Activated T-cell treated with anti-CD3 and anti-CD28 coated beads, Interleukin-2, amount 50 U/mL, for 72 hours (primary cell): ENCODE measurements at places on chromosomes 4 and X.

DNA sequence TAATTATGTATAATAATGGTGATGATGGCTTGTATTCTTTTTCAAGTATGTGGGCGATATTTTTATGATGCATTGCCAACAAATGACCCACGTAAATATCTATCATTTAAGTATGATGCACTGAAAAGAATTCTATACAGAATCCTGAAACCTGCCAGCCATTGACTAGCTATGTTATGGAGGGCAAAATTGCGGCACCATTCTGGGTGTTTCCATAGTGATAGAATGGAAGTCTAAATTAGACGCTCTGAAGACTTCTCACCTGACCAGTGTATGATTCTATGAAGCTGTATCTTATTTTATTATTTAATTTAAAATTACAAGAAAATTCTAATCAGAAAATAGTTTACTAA lies 677 bp upstream of the CENPC start:
- DNase-seq: no peak

DNA sequence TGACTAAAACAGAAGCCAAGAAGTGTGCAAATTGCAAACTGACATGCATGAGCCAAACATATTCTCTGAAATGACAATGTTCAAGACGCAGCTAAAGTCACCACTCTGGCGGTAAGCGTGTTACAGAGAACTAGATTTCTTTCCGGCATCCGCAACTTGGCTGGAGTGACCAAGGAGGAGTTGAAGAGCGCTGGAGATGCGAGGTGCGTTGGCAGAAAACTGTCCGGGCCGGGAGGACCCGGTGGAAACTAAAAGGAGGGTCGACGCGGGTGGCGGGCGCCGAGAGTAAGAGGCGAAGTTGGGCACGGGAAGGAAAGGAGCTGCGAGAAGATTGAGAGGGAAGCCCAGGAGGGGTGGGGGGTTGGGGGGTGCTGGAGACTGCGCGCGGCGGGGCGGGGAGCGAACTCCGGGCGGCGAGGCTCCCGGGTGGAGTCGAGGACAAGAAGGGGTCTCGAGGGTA lies 807 bp downstream of the SEL1L3 start:
- peak; percentile 48 for DNase-seq

- no peak for DNase-seq
These were observed 8.6 kb downstream of the FAM200B start for GRCh38 chr4:15690020-15690809.

- no peak for DNase-seq
These were observed 10.1 kb downstream of the TKTL1 start for GRCh38 chrX:154305541-154306205.

DNA sequence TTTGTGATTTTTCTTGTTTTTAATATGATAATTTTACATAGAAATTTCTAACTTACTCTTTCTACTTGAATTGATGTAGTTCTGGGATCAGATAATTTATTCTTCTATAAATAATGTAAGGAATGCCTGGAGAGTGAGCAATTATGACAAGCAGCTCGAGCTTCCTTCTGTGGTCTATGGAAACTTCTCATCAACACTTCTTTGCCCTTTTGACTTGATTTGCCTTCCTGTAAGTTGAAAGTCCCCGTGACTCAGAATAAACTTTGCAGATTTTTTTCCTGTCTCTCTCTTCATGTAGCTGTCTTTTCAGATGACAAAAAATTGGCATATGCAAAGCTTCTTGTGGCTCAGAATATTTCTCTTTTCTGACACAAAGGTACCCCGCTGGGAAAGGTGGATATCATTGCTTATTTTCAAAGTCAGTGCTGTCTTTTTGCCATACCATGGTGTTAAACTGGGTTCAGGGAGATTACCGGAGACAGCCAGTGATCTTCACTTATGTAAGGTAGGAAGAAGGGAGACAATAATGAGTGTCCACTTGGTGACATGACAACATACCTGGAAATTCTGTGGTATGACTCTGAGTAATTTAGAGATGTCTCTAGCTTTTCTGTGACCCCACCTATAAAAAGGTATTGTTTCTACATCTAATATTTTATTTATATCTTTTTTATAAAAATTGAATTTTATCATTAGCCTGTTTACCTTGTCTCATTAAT lies 278.6 kb upstream of the GNPDA2 start:
- no peak for DNase-seq

DNA sequence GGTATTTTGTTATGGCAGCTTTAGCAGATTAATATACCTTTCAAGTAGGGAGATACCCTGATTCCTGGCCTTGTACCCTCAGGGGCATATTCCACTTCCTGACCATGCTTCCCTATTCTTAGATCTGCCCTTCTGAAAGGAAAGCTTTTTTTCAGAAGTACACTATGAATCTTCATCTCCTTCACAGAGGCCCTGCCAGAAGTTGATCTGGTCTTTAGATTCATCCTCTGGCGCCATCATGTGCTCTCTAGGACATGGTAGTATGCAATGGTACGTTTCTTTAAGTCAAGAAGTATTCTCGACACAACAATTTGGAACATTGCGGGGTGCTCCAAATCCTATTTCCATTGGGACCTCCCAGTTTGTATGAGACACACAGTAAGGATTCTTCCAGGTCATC lies 39.6 kb upstream of the DIPK2B start:
- no peak for DNase-seq

- peak; percentile 15 for DNase-seq
These were observed 982 bp downstream of the PDLIM5 start for GRCh38 chr4:94452476-94453371.

DNA sequence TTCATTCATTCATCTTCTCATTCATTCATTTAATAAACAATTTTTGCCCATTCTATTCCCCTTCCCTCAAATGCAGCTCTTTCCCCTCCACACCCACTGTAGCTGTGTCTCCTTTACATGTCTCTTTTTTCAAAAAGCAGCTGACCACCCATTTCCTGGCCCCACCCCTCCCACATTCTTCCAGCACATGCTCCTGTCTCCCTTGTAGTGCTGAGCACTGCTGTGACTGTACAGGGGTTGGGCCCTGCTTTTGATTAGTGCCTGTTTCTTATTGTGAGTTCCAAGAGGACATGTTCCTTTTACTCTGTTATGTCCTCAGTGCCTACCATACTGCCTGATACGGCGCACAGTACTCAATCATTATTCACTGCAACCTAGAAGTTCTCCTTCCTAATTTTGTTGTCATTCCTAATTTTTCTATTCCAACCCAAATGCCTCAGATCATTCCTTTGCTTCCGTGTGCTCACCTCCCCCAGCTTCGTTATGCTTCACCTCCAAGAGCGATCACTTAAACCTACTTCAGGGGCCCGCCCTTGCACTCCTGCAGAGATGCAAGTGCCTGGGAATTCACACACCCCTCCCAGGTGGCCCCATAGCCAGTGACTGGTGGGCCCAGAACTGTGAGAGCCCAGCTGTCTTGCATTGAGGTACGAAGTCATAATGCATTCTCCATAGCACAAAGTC lies 152.2 kb downstream of the STK32B start:
- no peak for DNase-seq

DNA sequence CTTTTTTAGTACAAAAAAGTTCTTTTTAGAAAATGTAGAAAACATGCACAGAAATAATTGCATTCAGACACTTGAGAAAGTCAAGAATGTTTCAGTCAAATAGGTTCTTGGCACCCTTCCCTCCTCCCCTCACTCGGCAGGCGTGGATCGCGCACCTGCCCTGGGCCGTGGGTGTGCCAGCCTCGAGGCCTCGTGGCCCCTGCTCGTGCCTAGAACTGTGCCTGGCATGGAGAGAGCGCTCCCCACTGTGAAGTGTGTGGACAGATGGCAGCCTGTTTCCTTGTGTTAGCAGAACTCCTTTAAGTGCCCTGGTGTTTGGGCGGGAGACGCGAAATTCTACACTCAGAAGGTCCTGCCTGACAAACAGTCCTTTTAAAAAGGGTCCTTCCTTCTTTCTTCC lies 14.7 kb downstream of the RGS12 start:
- DNase-seq: no peak

DNA sequence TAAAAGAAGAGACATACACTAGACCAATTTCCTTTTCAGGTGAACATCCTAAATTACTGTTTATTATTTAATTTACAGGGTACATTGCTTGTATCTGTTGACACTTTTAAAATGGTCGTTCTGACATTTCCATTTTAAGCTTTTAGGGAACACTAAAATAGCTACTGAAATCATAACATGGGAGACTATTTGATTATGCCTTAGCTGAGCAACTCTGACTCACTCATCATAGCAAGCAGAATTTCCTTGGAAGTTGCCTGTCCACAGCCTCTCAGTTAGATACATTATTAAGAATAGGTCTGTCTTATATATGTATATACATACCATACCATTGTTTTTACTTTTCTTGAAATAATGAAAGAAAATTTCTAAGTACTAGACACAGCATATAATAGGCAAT lies 22.0 kb downstream of the GUCY1B1 start:
- no peak for DNase-seq
